ENCODE measurements at places on chromosomes 4 and X.
A peak's percentile ranks its signal among the peaks of the same experiment; 100 is the strongest.

GRCh38 chrX:76253432-76253831, 80.6 kb downstream of the PBDC1 start:
- DNase-seq = peak; percentile 19

DNA sequence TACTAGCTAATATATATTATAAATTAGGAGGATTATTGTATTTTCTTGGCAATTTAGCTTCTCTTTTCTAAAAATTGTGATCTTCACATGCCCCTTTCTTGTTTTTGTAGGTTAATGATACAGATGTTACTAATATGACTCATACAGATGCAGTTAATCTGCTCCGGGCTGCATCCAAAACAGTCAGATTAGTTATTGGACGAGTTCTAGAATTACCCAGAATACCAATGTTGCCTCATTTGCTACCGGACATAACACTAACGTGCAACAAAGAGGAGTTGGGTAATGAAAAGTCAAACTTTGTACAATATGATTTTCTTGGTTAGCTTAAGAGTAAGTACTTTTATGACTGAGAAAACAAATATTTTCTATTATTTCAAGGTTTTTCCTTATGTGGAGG, 74.1 kb downstream of the SLC10A6 start:
- DNase-seq = no peak

GRCh38 chr4:41133454-41134018, 80.8 kb downstream of the APBB2 start:
- DNase-seq = peak; percentile 24

- DNase-seq = no peak
These were observed 57.3 kb downstream of the SH3BGRL start for GRCh38 chrX:81259020-81259713.

DNA sequence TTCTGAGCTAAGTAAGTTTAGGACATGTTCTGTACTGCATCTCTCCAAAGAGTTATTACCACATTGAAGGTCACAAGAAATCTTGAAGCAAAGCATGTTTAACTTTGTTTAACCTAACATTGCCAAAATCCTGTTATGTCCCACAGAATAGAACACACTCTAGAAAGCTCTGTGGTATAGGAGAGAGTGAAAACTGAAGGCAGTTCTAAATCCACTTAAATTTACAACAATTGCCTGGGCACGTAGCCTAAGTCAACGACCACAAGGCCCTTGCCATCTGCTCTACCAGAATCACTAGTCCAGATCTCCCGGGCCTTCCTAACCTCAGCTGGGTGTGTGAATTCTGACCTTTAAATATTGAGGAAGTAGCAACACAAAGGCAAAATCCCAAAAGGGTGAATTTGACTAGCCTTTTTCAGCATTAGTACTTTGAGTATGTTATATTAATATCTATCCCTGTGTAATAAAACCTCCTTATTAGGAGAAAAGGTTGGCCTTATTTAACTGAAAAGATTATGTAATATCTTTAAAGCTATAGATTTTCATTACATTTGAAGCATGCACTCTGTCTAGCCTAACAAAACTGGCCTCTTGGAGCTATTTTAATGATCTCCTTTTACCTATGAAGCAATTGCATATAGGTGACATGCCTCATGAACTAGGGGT, 4.5 kb upstream of the MAML3 start:
- DNase-seq = peak; percentile 54

GRCh38 chr4:183348706-183349659, 26.8 kb upstream of the CLDN24 start:
- DNase-seq = no peak

- no peak for DNase-seq
These were observed 70.0 kb upstream of the TSPAN5 start for GRCh38 chr4:98728433-98728832.

- no peak for DNase-seq
These were observed 282.5 kb downstream of the TMA16 start for GRCh38 chr4:163776957-163777356.

DNA sequence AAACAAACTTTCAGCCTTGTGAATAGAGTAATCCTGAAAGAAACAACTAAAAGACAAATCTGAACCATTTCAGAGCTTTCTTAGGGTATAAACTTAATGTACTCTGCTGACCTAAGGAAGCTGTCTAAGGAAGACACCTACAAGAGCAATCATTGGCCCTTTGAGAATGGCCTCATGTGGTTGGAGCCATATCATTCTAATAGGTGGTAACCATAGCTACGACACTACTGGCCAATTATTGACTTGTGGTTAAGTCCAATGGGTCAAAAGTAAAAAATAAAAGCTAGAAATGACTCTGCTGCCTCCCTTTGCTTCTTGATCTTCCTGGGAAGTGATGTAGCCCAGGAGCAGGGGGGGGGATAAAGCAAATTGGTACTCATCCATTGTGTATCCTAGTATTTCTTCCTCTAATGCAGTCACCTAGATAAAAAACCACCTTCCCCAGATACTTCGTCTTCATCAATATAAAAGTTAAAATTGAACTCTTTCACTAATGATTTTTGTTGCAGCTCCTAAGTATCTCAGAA, 547.0 kb downstream of the ARAP2 start:
- DNase-seq = no peak

DNA sequence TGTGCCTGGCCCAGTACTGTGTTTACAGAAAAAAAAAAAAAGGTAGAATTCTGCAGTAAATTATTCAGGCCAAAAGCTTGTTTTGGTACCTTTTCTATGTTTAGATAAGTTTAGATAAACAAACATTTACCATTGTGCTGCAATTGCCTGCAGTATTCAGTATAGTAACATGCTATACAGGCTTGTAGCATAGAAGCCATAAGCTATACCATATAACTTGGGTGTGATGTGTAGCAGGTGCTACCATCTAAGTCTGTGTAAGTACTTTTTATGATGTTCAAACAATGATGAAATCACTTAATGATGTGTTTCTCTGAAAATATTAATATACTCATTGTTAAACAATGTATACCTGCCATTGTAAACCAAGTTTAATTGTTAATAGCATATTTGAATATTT, 241.6 kb upstream of the HS3ST1 start:
- no peak for DNase-seq

GRCh38 chrX:71615954-71616353, 2.4 kb downstream of the CXCR3 start:
- DNase-seq = no peak

DNA sequence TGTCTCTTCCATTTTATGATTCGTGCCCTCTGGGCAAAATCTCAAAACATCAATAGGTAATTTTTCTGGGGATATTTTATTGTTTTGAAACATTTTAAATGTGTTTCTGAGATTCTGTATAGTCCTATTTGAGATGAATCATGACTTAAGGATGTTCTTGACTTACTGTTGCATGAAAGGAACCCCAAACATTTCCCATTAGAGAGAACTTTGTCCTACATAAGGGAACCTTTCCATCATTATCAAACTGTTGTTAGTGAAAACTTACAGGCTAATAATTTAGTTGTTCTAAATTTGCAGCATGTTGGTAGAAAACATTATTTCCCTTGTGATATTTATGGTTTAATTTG, 523.3 kb downstream of the PPARGC1A start:
- no peak for DNase-seq

- DNase-seq = no peak
These were observed 358.4 kb downstream of the ARHGAP24 start for GRCh38 chr4:85833302-85833701.

GRCh38 chrX:95071621-95072020, 1397.6 kb downstream of the FAM133A start:
- no peak for DNase-seq

- DNase-seq = peak; percentile 43
These were observed at the start of gene ELF4 for GRCh38 chrX:130110379-130111219. Gene ELF4 (minus strand): TSS chrX:130110497. CDS start chrX:130081330, 29,167 bp downstream.

- no peak for DNase-seq
These were observed 172.9 kb downstream of the SOWAHB start for GRCh38 chr4:76725039-76725438.

GRCh38 chrX:70030301-70030767, 19.4 kb downstream of the AWAT2 start:
- DNase-seq = peak; percentile 70

DNA sequence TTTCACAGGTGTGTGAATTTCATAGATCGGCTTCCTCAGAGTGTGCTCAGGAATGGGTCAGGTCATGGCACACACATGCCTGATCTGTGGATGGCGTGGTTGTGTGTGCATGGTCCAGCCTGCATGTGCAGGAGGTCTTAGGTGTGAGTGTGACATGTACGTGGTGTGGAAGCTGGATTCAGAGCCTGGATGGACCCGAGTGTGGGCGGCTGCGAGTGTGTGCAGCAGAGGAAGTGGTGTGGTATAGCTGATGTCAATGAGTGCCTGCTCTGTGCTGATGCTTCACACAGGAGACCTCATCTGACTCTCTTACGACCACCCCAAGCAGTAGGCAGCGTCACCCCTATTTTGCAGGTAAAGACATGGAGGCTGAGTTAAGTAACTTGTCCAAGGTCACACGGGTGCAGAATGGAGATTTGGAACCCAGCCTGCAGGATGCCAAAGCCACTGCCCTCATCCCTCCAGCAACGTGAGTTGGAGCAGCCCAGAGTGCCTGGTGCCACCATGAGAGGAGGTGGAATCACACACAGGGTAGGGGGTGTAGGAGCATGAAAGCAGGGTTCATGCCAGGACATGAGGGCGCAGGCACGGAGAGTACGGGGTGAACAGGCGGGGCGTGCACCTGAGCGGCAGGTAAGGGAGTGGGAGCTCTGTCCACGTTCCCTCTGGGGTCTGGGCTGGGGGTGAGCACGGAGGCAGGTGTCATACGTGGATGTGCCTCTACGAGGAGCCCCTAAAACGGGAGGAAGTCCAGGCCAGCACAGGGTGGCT, 24.2 kb upstream of the C4orf50 start:
- no peak for DNase-seq

DNA sequence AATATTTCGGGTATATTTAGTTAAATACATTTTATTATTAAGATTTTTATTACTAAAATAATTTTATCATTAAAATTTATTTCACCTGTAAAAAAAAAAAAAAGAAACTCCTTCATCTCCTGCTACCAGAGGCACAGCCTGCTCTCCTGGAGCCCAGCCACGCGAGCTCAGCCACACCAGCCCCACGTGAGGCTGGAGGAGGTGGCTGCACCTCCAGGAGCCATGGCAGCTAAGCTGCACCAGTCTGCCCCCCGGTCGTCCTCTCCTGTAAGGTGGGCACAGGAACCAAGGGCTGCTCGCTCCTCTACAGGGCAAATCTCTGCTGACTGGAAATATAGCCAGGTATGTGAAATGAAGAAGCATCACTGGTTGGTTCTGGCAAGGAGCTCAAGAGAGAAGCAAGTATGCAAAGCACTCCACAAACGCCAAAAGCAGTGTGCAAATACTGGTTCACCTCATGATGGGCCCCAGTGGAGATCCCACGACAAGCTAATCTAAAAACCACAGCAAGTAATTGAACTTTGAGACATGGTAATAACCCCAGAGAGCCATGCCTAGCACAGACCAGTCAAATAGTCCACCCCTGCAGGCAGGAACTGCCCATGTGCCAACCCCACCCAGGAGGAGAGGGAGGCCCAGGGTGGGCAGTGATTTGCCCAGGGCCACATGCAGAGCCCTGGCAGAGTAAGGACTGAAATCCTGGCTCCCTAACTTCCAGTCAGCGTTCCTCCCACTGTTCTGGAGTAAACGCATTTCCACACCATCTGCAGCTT, 90.1 kb downstream of the WFS1 start:
- no peak for DNase-seq

- no peak for DNase-seq
These were observed 446 bp downstream of the EVC2 start for GRCh38 chr4:5707778-5708448.

DNA sequence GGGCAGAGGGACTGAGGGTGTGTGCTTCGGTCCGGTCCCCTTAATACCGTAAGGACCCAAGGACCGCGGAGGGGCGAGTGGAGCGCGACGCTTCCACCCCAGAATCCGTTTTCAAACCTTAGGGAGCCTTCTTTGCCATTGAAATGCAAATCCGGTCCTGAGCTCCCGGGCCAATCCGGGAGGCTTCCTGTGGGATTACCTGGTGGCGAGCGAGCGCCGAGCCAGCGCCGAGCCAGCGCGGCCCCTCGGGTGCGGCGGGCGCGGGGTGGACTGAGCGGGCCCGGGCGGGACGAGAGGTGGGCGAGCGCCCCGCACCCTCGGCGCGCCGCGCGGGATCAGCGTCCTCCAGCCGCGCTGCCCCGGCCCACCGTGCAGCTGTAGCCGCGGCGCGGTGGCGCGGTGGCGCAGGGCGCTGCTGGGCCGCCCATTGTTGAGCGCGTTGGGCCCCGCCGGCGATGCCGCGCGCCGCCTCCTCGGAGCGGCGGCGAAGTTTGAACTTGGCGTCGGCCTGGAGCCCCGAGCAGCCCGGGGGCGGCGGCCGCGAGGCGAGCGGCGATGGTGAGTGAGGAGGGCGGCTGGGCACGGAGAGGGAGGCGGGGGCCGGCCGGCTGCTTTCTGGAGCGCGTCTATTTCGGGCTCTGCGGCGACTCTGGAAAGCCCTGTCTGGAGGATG, 208.7 kb downstream of the SOWAHB start:
- DNase-seq = peak; percentile 73

DNA sequence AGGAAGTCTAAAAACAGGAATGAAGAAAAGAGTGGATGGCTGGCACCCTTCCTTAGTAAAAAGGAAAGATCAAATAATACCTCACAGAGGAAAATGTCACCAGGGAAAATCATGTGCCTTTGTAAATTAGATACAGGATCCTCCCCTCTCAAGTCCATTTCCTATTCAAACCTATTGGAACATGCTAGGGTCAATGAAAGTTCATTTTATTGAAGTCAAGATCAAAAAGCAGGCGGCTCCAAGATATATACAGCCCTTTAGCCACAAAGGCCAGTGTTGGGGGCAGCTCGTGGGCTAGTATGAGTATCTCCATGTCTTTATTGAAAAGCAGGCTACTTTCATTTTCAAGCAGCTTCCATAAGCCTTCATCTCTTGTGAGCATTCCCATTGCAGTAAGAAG, 141.1 kb downstream of the QDPR start:
- no peak for DNase-seq

DNA sequence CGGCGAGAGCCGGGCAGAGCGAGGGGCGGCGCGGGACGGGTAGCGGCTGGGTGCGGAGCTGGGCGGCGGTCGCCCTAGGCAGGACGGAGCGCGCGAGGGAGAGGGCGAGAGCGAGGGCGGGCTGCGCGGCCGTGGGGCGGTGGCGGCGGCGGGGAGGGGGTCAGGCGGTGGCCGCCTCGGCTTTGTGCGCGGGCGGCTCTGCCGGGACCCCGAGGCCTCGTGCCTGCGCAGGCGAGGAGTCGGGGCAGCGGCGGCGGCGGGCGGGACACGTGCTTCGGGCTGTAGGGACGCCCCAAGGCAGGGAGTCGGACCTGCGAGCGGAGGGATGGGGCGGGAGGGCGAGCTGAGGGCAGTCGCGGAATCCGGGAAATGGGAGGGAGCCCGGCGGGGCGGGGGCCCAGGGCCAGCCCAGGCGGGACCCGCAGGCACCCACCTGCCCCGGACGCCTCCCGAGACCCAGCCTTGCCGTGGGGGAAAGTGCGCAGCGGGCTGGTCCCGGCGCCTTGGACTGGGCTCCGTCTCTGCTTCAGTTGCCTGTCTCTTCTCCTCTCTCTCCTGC, 465 bp downstream of the BMPR1B start:
- DNase-seq = peak; percentile 73

GRCh38 chr4:113325876-113326615, 276.6 kb downstream of the ANK2 start:
- no peak for DNase-seq

All from WERI-Rb-1 (cell line).